ENCODE measurements at places on chromosomes 3 and 15.

DNA sequence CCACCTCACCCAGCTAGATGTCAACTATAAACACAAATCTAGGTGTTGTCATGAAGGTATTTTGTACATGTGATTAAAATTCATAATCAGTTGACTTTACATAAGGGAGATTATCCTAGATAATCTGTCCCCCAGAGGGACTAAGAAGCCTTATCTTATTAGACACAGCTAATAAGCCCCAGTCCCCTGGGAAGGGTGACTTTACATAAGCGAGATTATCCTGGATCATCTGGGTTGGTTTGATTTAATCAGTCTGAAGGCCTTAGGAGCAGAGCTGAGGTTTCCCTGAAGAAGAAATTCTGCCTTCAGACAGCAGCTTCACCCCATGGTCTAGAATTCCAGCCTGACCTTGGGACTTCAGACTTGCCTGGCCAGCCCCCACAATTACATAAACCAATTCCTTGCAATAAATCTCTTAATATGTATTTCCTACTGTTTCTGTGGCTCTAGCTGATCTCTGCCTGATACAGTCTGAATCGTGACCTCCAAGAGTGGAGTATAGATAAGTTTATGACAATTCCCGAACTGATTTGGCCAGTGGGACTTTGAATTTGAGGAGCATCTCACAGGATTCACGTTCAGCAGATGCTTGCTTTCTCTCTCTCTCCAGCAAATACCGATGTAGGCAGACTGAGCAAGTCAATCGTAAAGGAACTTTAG, 66.5 kb downstream of the MRPL46 start:
- DNase-seq = no peak

DNA sequence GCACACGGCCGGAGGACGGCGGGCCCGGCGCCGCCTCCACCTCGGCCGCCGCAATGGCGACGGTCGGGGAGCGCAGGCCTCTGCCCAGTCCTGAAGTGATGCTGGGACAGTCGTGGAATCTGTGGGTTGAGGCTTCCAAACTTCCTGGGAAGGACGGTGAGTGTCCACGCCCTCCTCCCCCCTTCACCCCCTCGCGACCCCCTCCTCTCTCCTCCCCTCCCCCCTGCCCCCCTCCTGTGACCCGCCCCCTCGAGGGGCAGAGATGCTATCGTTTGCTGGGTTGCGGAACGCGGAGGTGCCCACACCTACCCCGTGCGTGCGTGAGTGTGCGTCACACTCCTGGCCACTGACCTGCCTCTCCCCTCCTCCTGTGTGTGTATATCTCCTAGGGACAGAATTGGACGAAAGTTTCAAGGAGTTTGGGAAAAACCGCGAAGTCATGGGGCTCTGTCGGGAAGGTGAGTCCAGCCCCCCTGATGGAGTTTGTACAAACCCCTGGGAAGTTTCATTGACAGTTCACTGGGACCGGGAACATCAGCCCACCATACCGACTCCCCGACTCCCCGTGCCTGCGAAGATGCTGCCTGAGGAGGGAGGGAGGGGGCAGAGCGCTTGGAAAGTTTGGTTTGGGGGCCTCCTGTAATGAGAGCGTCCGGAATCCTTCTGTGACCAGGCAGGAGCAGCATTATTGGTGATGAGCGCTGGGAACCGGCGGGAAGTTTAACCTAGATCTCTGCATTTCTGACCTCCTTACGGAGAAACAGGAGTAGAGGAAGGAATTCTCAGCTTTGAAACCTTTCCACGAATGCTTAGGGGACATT, 795 bp upstream of the SCAANT1 start:
- peak; percentile 37 for DNase-seq

DNA sequence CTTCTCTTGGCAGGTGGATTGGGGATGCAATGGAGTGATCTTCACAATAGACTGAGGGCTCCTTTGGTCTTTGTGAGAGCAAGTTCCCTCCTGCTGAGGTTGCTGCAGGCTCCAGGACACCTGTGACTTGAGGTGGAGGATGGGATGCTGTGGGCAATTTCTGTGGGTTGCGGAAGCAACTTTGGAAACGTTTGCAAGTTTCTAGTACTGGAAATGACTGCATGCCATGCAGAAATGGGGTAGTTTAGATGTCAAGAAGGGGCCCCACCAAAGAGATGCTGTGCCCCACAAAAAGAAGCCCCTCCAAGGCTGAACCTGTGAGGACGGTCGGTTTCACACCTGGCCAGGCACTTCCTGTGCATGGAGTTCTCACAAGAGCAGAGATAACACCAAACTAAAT, 80.4 kb upstream of the XCR1 start:
- no peak for DNase-seq

- no peak for DNase-seq
Measured at GRCh38 chr3:45534632-45535031, 59.9 kb upstream of the LIMD1 start.

DNA sequence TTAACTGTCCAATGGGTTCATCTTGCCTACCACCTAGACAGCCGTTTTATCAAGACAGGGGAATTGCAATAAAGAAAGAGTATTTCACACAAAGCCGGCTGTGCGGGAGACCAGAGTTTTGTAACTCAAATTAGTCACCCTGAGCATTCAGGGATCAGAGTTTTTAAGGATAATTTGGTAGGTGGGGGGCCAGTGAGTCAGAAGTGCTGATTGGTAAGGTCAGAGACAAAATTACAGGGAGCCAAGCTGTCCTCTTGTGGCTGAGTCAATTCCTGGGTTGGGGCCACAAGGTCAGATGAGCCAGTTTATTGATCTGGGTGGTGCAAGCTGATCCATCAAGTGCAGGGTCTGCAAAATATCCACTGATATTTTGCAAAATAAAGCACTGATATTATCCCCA, 29.9 kb upstream of the GPD1L start:
- no peak for DNase-seq

GRCh38 chr3:70277304-70277703, 35.1 kb downstream of the MDFIC2 start:
- DNase-seq = no peak

Data from amygdala (tissue), 56 donors.